ENCODE measurements at places on chromosomes 1 and 21.
A peak's percentile ranks its signal among the peaks of the same experiment; 100 is the strongest.

DNA sequence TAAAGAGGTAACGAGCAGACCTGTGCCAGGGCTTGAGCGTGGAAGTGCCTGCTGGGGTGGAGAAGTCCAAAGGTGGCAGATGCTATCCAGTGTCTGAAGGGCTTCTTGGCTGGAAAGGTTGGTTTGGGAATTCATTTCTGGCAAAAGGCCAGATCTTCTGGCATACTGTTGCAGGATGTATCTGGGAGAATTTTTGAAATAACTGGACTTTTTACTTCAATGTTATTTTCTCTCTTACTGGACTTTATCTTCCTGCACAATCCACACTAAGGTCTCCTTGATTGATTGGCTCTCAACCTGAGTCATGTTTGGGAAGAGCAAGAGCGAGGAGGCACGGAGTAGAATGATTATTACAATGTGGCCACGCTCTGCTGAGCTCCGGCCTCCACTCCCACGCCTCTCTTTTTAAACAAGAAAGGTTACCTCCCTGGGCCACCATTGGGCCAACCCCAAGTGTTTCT lies 278.4 kb downstream of the TM2D1 start:
- DNase-seq = no peak

DNA sequence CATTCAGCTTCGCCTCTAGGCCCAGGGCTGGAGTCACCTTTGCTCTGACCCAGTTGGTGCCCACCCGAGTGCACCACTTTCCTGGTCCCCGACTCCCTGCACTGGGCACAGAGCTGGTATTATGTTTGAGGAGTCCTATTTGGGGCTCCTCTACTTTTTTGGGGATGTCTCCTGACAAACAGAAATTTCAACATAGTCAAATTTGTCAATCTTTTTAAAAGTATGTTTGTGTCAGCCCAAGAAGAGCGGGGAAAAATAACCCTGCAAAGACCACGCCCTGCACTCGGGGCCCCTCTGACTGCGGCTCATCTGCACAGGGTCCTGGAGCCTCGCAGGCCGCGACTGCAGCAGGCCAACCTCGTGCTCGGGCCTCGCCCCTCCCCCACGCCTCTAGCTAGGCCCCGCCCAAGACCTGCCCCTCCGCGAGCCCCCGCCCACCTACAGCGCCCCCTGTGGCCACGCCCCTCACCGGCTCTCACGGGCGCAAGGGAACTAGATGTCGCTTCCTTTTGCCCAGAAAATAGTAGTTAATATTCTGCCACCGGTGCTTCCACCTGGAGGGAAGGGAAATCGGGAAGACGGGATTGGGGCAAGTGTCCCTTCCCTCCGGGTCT lies 11.4 kb downstream of the FAM229A start:
- no peak for DNase-seq

DNA sequence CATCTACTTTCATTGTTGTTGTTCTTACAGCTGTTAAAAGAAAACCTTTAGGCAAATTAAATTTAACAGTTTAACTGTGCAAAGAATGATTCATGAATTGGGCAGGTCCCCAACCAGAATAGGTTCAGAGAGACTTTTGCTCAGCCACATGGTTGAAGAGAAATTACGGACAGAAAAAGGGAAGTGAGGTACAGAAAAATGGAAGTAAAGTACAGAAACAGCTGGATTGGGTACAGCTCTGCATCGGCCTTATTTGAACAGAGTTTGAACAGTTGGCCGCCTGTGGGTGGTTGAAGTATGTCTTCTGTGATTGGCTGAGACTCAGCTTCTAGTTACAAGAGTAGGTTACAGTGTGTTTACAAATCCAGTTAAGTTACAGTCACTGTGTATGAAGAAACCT lies 210.1 kb downstream of the FGGY start:
- no peak for DNase-seq

- DNase-seq = no peak
Observed at GRCh38 chr1:233025157-233025556, 74.7 kb downstream of the NTPCR start.

GRCh38 chr1:199218065-199218464 lies 579.2 kb downstream of the PTPRC start:
- no peak for DNase-seq

DNA sequence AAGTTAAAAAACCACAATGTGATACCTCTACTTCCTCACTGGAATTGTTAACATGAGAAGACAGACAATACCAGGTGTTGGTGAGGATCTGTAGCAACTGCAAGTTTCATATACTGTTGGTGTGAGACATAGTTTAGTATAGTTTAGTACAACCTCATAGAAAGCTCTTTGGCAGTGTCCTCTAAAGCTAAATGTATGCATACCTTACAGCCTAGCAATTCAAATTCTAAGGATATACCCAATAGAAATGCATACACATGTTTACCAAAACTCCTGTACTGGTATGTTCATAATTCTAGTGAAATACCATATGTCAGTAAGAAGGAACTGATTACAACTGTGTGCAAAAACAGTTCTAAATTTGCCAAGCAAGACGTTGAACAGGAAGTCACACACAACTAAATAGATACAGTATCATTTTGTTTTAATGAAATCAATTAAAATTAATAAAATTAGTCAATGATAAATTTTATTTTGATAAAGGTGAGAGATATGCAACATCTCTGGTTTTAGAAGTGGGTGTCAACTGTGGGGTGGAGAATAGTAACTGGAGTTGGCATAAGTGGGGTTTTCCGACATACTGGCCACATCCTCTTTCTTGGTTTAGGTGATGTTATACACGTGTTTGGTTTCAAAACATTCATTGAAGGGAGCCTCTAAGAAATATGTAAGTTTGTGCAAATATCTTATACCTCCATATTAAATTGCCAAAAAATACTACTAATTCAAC lies 450.7 kb downstream of the PTPRC start:
- DNase-seq = no peak

- DNase-seq = no peak
Observed at GRCh38 chr1:245432228-245432875, 277.6 kb downstream of the KIF26B start.

DNA sequence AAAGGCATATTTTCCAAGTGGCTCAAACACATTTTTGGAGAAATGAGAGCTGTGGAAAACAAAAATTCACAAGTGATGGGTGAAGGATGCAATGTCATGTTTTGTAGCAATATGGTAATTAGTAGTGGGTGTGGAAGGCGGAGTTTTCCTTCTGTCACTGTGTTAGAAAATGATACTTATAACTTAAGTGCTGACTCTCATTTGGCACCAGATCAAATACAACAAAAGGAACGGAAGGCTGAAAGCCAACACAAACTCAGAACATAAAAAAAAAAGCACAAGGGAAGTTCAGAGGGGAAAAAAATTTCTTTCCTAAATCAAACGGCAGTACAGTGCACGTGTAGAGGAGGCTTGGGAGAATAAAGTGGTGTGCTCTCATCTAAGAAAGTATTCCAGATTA lies at the start of gene TNFSF18:
TSS of gene TNFSF18 (minus strand) at position 77 of the 400 bp plus-strand sequence. CDS start at position 32, 45 bp downstream.
- DNase-seq = no peak

DNA sequence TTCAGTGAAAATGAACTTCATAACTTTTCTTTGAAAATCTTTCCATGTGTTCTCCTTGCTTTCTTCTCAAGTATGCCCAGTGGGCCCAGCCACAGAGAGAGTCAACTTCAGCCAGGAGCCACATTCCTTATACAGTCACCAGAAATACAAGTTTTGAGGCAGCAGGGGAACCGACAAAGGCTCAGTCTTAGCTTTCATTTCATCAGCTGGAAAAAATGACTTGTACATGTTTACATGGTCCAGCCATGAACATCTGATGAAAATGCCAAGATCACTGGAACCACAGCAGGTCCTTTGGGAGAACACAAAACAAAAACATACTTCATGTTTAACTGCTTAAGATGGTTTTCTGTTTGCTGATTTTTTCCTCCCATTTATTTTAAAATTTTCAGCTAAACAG lies 72.5 kb downstream of the SYDE2 start:
- no peak for DNase-seq

- no peak for DNase-seq
Observed at GRCh38 chr21:22019766-22020165, 1021.6 kb downstream of the NCAM2 start.

- no peak for DNase-seq
Observed at GRCh38 chr21:39972976-39973770, 105.9 kb downstream of the PCP4 start.

DNA sequence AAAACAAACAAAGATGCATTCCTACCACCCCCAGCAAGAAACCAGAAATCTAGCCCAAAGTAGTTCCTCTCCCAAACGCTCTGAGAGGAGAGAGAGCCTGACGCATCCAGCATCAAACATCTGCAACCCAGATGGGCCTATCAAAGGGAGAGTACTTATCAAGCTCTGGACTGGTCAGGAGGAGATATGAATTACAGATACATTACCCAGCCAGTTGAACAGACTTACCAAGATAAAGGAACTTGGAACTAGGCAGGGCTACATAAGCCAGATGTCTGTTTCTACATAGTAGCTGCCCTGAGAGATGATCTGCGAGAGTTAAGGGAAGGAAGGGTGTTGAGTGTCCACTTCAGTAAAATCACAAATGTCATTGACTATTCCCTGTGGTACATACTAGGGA lies 138.4 kb downstream of the PAPPA2 start:
- DNase-seq = no peak

GRCh38 chr1:244231572-244232315 lies 180.7 kb downstream of the ZBTB18 start:
- DNase-seq = peak; percentile 30

DNA sequence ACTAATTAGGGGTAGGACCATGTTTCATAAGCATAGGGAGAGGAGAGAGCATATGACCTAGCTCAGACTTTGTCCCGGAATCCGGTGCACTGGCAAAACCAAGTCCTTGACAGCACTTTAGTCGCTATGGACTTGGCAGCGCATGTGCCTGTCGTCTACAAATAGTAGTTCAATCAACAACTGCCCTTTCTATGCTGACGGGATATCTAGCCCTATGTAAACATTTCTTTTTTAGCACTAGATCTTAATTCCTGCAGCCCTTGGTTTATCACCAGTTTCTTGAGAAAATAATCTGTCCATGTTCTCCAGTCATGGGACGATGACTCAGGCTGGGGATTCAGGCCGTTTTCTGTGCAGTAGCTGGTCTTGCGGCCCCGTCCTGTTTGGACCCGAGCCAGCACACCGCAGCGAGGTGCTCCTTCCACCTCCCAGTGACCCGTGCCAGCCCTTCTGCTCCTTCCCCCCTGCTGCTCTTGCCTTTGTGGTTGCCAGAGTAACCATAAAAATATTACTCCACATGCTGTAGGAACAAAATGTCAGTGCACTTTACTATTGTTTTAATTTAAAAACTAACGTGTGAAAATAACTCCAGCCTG lies 8.6 kb upstream of the MT1HL1 start:
- no peak for DNase-seq

DNA sequence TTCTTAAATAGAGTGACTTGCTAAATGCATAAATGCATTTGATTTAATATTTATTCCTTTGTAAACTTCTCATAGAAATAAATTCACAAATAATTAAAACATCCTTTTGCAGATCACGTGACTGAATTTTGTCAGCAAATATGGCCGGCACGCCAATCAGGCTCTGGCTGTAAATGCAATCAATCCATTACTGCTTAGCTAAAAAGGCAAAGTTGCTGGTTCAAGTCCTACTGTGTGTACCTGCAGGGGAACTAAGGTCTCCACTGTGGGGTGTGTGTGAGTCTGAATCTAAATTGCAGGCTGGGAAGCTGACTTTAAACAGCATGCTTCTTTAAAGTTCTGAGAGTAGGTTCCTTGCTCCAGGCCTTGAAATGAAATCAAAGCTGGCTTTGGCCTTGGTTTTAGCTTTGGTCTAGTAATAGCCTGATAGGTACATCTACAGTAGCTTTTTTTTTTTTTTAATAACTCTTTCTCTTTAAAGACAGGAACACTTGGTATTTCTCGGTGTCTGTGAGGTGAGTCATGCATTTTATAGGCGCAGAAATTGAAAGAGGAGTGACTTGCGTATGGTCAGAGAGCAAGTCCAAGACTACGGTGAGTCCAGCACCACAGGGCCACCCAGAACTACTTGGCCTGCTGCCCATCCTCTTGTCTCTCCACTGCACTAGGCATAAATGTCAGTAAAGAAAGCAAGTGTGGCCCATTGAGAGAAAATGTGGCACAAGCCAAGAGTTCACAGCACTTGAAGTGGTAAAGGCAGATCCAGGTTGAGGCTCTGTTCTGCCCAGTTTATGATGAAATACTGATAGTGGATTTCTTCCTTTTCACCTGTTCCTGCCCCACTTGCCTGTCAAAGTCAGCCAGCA lies 36.2 kb upstream of the LYST start:
- no peak for DNase-seq

- no peak for DNase-seq
Observed at GRCh38 chr1:38274974-38275373, 228.4 kb upstream of the POU3F1 start.

DNA sequence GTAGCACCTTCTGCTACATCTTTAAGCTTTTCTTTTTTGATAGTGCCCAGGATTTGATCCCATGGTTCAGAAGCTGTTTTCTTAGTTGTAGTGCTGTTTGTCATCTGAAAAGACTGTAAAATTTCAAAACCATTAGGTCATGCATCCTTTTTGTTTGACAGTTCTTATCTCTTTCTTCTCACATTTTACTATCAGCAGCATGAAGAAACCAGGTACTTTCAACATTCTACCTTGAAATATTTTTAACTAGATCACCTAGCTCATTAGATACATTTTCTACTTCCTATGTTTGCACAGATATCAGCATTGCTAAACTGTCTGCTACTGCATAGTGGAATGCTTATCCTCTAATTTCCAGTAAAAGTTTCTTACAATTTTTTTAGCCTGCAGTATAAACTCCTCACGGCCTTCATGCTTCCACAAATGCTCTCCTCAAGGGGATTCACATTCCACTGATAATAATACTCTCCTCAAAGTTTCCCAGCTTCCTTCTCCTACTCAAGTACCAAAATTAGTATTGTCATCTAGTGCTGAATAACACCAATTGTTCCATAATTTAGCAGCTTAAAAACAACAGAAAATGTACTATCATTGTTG lies 243.9 kb upstream of the ZRANB2 start:
- no peak for DNase-seq

DNA sequence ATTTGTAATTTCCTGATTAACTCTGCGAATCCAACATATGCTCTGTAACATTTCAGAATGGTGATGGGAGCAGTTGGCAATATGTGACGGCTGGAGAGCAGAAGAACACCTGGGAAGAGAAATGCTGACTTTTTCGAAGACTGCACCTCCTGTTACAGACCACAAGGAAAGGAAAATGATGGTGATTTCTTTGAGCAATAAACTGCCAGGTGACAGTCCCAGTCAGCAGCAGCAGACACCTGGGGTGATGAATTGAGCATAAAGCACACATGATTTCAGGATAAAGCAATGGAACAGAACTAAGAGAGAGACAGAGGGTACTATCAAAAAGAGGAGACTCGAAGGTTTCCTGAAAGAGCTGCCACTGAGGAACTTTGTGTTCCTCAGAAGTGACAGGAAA lies 528.6 kb downstream of the NEGR1 start:
- no peak for DNase-seq

DNA sequence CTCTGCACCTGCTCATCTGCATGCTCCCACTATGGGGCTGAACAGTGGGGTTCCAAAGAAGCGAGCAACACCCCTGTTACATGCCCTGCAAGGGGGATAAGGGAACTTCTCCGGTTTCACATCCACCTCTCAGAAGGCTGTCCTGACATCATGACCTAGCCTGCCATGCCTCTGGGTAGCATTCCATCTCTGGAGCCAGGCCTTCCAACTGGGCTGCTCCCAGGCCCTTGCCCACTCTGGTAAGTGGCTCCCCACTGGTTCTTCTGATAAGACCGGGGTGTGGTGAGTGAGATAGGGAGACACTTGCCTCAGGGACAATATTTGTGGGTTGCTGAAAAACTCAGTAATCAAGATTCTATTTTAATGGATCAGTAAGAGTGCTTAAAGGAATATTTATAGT lies 57.8 kb downstream of the KCNJ15 start:
- DNase-seq = no peak
